ENCODE measurements at places on chromosomes 11 and 22.

GRCh38 chr22:37631448-37632173, 7.9 kb upstream of the SH3BP1 start:
- DNase-seq, result no peak

GRCh38 chr22:41487037-41487935, 18.4 kb downstream of the ACO2 start:
- no peak for DNase-seq

- DNase-seq, result no peak
Measured at GRCh38 chr22:39130152-39130704, 22.3 kb downstream of the CBX7 start.

GRCh38 chr11:9880657-9881056, 216.8 kb downstream of the SWAP70 start:
- DNase-seq, result no peak

GRCh38 chr11:44258839-44259420, 51.0 kb downstream of the ALX4 start:
- no peak for DNase-seq
